ENCODE measurements at places on chromosomes 1 and 21.

GRCh38 chr1:61051719-61052394, 30.5 kb upstream of the NFIA start:
- DNase-seq, result no peak

DNA sequence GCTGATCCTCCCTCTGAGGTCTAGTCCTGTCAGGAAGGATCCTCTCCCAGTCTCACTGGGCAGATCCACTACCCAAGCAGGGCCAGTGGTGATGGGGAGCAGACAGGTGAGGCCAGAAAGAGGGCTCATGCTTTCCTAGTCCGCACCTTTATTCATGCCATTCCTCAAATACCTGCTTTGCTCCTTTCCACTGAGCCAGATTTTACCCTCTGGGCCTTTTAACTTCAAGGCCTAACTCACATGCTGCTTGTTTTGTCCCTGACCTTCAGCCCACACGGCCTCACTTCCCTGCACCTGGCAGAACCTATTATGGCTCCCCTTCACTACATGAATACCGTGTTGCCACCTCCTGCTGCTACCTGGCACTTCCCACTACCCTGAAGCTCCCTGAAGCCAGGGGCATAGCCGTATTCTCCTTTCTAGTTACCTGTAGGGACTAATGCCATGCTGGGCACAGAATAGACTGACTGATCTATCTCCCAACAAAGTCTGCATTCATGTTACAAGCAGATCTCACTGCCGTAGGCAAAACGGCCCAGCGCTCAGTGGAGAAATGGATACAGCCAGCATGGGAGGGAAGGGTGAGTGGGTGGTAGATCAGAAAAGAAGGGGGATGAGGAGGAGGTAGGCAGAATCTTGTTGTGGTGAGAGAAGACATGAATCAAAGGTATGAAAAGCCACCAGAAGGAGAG, 36.1 kb upstream of the GOLT1A start:
- no peak for DNase-seq

GRCh38 chr1:223674119-223674890, 8.8 kb upstream of the CAPN8 start:
- DNase-seq, result no peak

- DNase-seq, result no peak
These were observed 290.0 kb downstream of the SETD4 start for GRCh38 chr21:35770101-35770945.

- no peak for DNase-seq
These were observed 9.2 kb downstream of the SMIM12 start for GRCh38 chr1:34850382-34850781.

GRCh38 chr21:42653231-42654061, at the start of gene PDE9A:
TSS of gene PDE9A (plus strand) at chr21:42653621. CDS start at chr21:42653815, 194 bp downstream.
- peak; percentile 46 for DNase-seq

GRCh38 chr1:215005656-215006345, 76.7 kb upstream of the KCNK2 start:
- DNase-seq, result no peak

GRCh38 chr1:94654919-94655318, 113.4 kb upstream of the F3 start:
- no peak for DNase-seq

- DNase-seq, result no peak
These were observed 27.6 kb downstream of the C2CD2 start for GRCh38 chr21:41926117-41926806.

- DNase-seq, result no peak
These were observed 7.8 kb downstream of the STMN1 start for GRCh38 chr1:25898223-25899015.

GRCh38 chr1:31617916-31618746, 642 bp downstream of the HCRTR1 start:
- peak; percentile 75 for DNase-seq

GRCh38 chr1:198934901-198935305, 296.1 kb downstream of the PTPRC start:
- DNase-seq, result no peak

DNA sequence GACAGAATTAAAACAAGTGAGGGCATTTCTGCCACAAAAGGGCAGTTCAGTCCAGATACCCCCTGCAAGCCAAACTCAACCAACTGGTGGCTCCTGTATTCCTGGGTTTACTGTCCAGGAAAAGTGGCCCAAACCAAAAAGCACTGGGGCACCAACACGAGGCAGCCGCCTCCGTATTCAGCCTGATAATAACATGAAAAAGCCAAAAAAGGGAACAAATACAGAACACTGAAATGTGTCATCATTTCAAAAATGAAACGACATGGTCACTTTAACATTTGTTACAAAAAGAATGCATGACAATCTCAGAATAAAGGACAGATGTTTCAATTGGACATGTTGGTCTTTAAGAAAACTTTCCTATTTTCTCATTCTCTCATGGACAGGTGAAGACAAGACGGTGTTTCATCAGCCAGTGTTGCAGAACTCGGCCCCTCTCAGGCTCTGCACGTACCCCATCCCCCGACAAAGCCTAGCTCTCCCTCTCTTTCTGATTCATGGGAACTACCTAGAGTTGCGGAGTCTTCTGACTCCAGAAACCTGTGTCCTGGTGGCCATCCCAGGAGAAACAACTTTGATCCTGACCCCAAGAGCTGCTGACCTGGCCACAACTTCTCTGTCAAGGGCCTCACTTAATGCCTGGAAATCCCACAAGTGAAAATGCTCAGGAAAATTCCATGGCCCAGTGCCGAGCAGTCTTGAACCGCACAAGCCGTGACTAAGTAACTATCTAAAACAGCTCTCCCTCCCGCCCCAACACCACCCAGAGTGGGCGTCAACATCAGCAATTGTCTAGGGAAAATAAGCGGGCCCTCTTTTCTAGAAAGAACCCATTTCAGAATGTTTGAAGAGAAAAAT, 27.1 kb downstream of the ZBTB17 start:
- DNase-seq, result no peak

- DNase-seq, result no peak
These were observed 36.8 kb upstream of the CXADR start for GRCh38 chr21:17476006-17476405.

DNA sequence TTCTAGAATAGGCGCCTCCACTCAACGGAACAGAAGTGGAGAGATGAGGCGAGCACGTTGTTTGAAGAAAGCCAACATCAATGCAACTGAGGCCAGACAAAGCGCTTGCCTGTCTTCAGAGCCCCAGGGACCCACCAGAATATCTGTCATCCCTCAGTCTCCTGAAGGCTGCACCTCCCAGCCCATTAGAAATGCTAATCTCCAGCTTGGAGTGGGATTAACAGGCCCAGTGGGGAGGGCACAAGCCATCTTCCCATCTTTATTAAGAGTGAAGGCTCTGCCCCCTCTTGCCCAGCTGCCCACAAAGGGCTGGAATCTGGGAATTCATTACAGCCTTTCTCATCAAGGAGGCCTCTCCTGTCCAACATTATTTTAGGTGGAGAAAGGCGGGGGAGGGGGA, 16.8 kb upstream of the CNTN2 start:
- no peak for DNase-seq

DNA sequence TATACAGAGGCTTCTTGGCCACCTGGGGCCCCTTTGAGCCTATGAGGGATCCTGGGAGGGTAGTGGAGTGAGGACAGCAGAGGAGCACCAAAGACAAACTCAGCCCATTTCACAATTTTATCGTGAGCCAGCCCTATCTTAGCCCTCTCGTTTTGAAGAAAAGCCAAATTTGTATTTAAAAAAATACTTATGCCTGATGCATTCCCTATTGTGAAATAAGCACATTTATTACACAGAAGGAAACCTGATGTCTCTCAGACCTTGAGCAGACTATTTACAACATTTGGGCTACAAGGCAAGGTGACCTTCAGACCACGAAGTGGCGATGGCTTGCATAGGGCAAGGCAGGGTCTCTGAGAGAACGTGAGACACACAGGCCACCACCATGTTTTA, 41.3 kb upstream of the H6PD start:
- DNase-seq, result no peak

DNA sequence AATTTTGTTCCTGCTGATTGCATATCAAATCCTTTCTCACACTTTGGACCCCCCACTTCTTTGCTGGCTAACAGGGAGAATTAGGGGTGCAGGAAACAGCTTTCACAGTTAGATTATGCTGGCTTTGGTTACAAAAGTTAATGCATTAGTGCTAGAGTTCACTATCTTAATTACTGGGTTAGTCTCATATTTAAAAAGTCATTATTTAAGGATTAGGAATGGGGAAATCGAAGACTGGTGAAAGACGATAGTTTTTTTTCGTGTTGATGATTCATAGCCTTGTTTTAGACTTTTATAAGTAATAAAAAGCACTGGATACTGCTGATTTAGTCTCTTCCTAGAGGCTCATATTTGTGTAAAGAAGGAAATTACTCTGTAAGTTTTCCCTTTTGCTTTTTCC, 11.6 kb downstream of the ST6GALNAC3 start:
- DNase-seq, result no peak

DNA sequence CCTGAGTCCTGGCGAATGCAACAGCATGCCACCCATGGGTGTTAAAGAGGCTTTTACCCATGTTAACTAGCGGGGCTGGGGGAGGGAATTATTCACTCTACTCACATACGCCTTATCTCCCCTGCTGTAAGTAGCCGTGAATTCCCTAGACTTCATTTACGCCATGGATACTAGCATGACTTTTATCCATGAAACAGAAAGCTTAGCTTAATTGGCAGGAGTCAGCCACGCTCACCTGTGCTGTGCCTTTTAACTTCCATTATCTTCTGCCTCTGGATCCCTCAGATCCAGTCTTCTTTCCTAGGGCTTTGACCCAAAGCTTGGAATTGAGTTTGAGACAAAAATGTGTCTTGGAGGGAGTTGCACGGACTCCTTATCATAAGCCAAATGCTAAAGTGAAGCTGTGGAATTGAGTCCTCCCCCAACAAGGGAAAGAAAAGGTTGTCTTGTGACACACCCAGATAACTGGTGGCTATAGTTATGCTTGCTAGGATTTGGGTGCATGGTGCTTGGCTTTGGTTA, 9.7 kb upstream of the NASP start:
- DNase-seq, result no peak

GRCh38 chr1:67855444-67855843, 22.2 kb upstream of the GNG12 start:
- no peak for DNase-seq

DNA sequence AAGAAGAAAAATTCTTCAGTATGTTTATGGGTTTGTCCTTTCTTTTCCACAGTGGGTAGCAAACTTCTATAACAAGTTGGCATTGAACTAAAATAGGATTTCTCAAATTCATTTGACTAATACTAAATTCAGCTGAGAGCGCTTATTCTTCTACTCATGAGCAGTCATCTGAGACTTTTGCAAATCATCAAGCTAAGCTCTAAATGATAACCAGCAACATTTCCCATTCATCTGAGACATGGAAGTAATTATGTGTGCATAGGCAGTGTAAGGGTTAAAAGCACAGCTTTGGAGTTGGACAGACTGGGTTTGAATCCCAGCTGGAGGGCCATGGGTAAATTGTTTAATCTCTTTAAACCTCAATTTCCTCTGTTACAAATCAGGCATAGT, 18.3 kb upstream of the CNR2 start:
- DNase-seq, result no peak

GRCh38 chr21:44949161-44949778, 9.4 kb downstream of the SLX9 start:
- DNase-seq, result no peak

GRCh38 chr1:206001476-206001888, 1.7 kb downstream of the RAB7B start:
- DNase-seq, result no peak

GRCh38 chr1:231187571-231187970, 25.7 kb downstream of the TRIM67 start:
- no peak for DNase-seq

DNA sequence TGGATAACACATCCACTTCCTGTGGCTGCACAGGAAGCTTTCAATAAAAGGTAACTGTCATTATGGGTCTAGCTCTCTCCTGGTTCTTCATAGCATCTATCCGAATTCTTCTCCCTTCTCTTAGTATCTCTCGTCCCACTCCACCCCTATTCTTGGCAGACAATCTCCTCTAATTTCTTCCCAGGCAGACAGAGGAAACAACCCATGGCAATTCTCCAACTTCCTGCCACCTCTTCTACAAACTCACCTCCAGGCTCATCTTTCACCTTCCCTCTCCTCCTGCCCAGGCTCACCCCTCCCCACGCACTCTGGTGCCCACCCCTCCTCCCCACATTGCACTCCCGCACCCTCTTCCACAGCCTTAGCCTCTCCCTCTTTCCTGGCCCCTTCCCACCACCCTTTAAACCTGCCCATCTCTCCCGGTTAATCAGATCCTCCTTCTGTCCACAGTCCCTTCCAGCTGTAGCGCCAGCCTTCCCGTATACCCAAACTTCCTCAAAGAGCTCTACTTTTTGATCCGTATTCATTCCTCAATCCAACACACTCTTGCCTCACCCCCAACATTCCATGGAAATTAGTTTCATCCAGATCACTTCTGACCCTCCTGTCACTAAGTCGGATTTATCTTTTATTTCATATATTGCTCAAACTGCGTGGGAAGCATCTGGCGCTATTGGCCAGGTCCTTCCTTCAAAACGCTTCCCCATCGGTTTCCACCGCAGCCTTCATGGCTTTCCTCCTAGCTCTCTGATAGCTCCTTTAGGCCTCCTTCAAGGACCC, 25.9 kb downstream of the SHISA4 start:
- DNase-seq, result no peak

- no peak for DNase-seq
These were observed 36.2 kb downstream of the SIM2 start for GRCh38 chr21:36735201-36735515.

DNA sequence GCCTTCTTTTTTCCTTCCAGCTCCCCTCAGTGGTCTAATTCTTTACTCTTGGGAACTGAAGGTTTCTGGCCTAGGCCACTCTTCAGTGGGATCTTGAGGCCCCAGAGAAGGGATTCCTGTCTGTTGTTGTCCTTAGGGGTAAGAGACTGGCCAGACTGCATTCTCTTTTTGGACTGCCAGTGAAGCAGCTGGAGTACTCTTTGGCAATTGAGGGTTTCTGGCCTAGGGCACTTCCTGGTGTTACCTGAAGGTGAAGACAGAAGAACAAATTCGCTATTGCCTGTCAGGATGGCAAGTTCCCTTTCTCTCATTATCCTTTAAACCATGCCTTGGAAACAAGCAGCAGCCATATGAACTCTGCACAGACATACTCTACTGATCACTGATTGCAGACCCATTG, 286.6 kb upstream of the ZP4 start:
- DNase-seq, result no peak

- DNase-seq, result no peak
These were observed 11.4 kb downstream of the COQ8A start for GRCh38 chr1:226951286-226952117.

DNA sequence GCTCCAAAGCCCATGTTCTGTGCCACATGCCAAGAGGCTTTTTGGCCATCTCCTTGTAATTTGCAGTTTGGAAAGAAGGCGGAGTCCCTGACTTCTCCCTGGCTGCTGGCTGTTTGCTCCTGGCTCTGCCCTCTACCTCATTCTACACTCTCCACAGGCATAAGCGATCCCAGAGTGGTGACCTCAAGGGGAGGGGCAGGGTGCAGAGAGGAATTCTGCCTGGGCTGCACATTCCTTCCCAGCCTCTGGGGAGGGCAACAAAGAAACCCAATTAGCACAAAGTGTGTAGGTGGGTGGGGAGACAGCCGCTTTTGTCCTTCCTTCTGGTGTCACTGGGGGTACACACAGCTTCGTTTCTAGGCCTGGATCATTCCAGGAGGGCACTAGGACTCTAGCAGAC, 95.3 kb downstream of the HIVEP3 start:
- DNase-seq, result peak; percentile 10

All from neural crest cell (in vitro differentiated cells).